ENCODE measurements at places on chromosomes 3 and 15.

DNA sequence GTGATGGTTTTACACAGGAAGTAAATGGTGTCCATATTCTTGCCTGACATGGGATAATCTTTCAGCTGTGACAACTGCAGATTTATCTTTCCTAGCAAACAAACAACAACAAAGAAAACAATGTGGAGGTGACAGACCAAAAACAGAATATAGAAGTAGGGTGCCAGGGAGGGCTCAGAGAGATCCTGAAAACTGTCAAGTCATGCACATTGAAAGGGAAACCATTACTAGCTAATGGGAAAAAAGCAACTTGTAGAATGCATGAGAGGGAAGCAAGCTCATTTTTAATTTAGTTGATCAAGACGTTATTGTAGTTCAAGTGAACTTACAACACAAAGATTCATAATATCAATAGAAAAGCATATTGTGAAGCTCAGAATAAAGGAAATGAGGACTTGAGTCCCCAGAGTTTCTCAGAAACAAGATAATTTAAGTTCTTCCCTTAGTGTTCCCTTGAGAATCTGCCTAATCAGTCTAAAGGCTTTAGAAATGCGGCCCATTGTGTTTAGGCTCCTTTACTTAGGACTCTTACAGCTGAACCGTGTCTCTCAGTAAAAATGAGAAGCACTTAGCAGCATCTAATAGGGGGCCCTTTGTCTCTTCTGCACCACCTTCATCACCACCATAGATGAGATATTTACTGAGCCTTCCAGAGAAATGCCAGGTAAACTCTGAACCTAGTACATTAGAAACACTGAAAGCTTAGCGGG is 115.6 kb upstream of the CADPS start:
- DNase-seq = no peak

DNA sequence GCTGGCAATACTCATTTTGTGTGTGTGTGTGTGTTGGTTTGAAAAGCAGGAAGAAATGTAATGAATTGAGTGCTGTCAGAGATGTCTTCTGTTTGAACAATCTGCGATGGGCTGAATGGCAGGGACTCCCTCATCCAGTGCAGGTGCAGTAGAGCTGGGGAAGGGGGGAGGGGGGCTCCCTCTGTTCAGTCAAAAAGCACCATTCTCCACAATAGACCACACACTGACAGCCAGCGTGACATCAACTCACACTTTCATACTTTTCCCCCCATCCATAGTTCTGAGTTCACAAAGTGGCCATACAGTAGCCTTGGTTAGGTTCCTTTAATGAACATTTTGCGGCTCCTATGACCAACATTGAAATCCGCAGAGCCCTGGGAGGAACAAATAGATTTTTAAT is 10.4 kb downstream of the SOX2 start:
- DNase-seq = no peak

- peak; percentile 71 for DNase-seq
These were observed at the start of gene STT3B for GRCh38 chr3:31532587-31533168. TSS of gene STT3B (plus strand) at chr3:31532925. CDS start at chr3:31532999, 74 bp downstream.

- DNase-seq = no peak
These were observed 133.0 kb upstream of the UMPS start for GRCh38 chr3:124597273-124597672.

DNA sequence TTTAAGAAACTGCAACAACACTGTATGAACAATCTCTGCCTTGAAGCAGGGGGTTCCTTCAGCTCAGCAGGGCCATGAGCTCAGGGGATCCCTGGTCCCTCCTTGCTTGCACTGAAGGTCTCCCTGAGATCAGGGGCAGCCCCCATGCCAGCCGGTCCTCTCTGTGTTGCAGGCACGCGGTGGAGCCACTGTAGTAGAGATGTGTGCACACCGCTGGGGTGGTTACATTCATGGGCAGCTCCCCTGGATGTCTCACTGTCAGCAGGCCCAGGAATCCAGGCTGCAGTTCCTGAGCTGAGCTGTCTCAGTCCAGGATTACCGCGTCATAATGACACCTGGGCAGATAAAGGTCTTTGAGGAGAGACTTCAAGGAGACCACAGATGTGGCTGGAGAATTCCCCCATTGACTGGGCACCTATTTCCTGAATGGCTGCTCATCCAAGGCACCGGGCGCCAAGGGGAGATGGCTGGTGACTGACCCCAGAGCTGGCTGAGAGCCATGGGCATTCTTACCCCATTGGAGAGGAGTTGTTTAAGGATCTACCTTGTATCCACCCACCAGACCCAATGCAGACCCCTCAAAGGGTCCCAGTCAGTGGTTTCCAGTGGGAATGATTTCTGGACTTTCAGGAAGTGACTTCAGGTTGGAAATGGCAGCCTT is 10.4 kb upstream of the KLF13 start:
- DNase-seq = no peak

- DNase-seq = peak; percentile 98
These were observed 26.5 kb downstream of the ATRIP start for GRCh38 chr3:48472923-48473616.

DNA sequence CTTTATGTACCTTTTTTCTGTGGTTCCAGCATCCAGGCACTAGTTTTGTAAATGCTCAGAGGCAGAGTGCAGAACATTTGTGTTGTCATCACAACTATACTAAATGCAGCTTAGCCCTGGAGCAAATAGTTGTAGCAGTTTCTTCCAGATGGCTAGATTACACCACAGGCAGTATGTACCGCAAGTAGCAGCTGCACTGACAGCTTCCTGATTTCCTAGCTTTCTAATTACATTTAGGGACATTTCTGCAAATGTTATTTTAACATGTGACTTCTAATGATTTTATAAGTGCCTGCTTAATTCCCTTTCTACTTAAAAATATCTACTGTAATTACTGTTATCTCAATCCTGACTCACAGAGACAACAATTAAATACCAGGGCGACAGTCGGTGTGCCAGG is 106.5 kb downstream of the NR2E3 start:
- no peak for DNase-seq

GRCh38 chr15:90650956-90651689 is 66.0 kb upstream of the BLM start:
- no peak for DNase-seq

DNA sequence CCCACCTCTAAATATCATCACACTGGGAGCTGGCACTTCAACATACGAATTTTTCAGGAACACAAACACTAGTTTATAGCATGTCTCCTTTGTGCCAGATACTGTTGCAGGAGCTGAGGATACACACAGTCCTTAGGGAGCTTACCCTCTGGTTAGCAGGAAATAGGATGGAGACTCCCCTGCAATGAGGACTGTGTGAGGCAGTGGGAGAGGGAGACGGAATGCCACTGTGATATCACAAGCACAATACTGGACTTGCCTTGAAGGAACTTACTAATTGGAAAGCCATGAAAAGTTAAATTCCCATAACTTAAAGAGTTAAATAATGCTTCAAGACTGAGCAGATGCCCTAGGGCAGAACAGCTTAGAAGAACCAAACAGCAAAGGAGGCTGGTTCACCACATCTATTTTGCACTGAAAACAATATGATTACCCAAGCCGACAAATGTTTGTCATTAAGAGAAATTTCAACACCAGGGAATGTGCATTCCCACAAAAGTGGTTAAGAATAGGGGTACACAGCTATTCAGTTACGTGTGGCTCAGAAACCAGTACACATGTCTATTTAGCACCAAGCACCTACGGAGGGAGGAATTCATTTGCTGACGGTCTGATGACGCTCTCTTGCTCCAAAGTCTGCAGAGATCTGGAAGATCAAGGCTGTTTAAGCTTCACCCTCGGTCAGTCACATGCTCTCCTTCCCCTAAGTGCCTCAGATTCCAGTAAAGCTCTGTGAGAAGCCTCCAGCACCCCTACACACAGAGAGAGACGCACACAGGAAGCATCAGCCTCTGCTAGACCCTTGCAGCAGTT is 5.2 kb downstream of the TBC1D2B start:
- no peak for DNase-seq

DNA sequence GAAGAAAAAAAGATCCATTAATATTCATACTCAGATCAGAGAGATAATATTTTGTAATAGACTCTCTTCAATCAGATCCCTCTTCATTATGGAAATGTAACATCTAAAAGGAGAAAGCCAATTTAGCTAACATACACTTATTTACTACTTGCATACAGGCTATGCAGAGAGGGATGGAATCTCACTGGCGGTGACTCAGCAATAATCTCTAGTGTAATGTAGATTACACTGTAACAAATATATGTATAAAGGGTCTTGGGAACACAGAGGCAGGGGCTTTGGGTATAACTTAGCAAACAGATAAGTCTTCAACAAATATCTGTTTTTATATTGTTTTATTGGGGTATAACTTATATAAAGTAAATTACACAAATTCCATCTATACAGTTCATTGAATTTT is 69.6 kb downstream of the CGNL1 start:
- no peak for DNase-seq

GRCh38 chr3:173957646-173958045 is 560.1 kb downstream of the NLGN1 start:
- DNase-seq = no peak

GRCh38 chr3:98730338-98730737 is 32.8 kb upstream of the ST3GAL6 start:
- DNase-seq = no peak

DNA sequence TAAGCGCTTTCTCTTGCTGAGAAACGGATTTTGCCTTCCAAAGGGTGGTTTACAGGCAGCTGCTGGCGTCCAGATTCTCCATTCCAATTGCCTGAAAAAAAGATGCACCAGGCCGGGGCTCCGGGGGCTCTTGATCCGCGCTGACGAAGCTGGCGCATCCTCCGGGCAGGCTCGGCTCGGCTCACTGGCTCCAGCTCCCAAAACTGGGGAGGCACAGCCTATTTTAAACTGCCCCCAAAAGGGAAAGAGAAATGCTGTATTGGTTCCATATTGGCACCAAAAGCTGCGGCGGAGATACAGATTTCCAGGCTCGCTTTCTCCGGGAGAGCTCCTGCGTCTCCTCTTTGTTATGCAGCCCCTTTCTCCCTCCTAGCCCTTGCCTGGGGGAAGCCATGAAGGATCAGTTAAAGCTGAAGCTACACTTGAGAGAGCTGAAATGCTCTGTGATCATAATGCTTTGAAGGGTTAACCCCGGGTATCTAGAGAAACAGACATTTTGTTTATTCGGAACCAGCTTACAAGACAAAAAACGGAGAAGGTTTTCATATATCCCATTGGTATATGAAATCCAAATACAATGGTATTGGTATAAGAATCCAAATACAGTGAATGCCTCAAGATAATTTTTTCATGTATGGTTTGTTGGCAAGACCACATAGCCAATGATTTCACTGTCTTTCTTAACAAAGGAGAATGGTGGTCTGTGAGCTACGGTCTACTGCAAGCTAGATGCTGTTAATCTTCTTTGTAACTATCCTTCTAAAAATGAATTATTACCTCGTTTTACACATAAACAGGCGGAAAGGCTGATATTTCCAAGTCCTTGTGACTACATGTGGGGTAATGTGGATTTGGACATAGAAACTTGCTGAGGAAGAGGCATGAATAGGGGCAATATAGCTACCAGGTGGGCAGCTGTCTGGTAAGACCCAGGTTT is 693 bp downstream of the CD200 start:
- no peak for DNase-seq

DNA sequence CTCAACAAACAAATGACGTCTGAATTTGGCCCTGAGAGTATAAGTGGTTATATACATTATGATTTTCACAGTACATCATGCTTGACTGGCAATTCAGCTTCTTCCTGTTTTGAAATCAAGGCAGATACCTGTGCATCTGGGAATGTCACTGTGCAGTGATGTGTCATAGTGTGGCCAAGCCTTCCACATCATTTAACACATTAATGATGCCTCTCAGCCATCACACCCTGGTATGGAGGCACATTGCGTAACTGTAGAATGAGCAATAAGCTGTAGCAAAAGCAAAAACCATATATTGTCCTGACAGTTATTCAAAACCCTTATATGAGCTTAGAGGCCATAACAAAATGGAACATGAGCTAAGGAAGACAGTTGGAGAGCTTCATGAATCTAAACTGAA is 246.0 kb downstream of the EPHA3 start:
- no peak for DNase-seq

DNA sequence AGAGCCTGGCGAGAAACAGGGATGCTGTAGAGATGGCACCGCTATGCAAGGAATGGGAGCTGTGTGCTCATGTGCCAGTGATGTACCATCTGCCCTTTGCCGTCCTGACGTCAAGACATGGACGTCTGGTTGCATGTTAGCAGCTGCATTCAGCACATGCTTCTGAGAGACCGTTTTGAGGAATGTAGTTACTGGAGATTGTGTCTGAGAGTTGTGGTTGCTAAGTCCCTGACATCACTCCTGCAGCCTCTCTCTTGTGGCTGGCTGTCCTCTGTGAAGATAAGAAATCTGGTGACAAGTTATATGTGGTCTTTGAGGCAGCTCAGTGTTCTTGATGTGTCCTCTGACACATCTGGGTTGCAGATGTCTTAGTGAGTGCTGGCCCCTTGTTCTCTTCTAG is 165.1 kb downstream of the APBA2 start:
- DNase-seq = peak; percentile 74

GRCh38 chr15:38885471-38885952 is 320.9 kb upstream of the RASGRP1 start:
- no peak for DNase-seq

DNA sequence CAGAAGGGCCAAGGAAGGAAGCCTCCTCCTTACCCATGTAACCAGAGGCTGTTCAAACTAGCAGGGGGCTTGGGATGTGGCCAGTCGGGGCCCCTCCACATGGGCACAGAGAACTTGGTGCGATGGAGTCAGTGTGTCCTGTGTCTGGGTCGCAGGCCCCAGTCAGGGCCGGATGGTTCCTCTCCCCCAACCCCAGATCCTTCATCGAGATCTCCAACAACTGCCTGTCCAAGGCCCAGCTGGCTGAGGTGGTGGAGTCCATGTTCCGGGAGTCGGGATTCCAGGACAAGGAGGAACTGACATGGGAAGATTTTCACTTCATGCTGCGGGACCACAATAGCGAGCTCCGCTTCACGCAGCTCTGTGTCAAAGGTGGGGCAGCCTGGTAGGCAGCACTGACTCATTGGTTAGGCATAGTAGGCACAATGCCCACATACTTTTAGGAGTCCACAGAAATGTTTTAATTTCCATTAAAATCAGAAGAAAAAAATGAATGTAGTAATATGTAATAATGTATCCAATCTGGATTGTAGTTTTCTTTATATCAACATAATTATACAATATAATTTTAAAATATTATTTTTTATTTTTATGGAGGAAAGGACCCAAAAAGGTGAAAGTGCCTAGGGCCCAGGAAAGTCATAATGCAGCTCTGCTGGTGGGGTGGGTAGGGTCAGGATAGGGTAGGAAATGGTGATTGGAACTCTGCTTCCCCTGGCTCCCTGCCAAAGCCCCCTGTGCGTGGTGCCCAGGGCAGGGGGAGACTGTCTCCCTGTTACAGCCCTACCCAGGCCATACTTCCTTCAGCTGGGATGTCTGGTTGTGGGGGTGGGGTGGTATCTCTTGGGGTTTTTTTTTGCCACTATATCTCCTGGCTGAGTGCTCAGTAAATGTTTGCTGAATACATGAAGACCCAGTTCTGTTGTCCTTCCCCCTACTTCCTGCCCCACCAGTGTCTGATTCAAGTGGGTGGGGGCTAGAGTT is 18.6 kb downstream of the DUOX1 start:
- no peak for DNase-seq

GRCh38 chr3:86989006-86989405 is 1.9 kb downstream of the VGLL3 start:
- no peak for DNase-seq

Data from T-helper 2 cell (primary cell).